ENCODE measurements at places on chromosomes 6 and 20.

GRCh38 chr20:50916257-50916656 lies 15.0 kb downstream of the ADNP start:
- DNase-seq: peak; percentile 14

- no peak for DNase-seq
These were observed 449.0 kb upstream of the CHD6 start for GRCh38 chr20:42067174-42067573.

DNA sequence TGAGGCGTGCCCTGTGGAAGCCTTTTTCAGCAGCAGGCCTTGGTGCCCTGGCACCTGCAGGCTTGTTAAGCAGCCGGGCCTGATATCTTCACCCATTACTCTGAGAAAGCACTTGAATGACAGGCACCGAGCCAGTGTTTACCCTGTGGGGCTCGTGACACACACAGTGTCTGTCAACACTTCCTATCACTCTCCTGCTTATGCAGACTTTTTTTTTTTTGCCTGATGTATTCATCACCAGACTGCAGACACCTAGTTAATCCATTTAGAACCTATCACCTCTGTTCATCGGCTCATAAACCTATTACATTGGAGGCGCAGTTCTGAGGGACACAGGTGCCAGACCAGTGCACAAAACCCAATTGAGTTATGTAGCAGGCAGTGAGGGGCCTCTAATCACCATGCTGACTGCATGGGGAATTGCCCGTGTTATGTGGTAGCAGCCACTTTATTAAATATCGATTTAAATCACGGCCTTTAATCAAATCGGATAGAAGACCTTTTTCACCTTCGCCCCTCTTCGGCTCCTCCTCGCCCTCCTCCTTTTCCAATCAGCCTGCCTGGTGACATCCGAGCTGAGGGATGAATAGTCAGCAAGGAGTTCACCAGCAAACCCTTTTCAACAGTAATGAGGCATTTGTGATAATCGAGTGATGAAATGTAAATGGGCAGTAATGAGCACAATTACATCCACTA lies 962.9 kb upstream of the SLC35B3 start:
- DNase-seq: no peak

GRCh38 chr6:67768972-67769371 lies 866.1 kb upstream of the ADGRB3 start:
- DNase-seq: no peak

DNA sequence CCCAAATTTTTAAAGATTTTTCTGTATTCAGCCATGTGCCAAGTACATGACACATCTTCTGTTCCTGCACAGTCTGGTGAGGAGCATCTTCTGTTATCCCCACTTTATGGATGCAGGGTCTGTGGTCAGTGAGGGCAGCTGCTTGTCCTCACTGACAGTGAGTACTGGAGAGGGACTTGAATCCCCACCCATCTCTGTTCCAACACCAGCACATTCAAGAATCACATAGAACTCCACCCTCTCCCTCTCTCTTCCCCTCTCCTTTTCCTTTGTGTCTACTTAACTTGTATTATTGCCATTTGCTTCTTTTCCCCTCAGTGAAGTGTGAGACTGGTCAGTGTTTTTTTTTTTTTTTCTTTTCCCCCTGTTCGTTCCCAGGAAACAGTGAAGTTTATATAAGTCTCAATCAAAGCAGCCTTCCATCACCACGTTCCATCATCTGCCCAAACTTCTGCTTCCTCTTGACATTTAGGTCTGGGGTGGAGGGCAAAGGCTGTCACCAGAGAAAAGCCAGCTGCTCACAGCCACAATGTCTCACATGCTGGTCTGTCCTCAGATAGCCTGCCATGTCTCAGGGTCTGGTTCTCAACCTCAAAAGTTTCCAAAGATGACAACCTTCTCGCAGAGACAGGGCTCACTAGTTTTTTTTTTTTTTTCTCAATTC lies 110.0 kb upstream of the SSTR4 start:
- no peak for DNase-seq

DNA sequence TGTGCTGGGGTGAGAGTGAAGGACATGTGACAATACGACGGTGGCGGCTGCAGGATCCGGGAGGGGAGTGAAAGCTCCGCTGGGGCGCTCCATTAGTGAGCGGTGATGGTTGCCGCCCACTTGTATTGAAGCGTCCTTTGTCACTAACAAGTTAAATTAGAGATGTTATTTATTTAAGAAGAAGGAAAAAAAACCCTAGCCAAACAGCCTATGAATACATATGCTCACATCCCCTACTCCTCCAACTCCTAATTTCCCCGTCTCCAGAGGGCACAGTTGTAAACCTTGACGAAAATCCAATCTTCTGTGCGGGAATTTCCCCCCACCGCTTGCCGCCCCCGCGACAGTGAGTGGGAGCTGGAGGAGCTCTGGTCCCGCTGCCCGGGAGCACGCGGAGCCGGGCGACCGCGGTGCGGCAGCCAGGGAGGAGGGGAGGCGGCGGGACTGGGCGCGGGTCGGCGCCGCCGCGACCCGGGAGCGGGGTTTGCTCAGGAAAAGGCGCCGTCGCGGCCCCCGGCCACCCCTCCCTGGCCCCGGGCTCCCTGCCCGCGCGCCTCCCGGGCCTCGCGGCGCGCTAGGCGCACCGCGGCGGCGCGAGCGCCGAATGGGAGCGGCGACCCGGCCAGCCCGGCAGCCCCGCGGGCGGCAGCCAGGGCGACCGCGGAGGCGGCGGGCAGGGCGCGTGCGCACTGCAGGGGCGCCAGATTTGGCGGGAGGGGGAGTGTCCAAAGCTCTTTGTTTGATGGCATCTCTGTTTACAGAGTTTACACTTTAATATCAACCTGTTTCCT lies at the start of gene MYB:
Gene MYB (plus strand): TSS at position 767 of the 791 bp plus-strand sequence. CDS start 206 bp downstream, outside the sequence.
- DNase-seq: peak; percentile 96

DNA sequence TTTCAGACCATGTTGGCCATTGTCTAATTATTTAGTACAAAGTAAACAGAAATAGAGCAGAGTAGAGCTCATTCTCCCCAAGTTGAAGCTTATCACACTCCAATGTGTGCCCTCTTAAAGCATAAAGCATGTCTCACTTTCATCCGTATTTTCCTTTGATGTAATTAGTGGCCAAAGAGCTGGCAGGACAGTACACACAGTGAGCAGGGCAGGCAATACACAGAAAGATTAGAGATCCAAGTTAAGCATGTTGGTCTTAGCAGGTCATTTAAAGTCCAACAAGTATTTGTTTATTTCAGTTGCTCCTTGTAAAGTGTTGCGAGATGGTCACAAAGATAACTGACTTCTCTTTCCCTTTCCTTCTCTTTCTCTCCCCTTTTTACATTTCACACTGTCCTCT lies 47.2 kb downstream of the RFX6 start:
- DNase-seq: no peak

DNA sequence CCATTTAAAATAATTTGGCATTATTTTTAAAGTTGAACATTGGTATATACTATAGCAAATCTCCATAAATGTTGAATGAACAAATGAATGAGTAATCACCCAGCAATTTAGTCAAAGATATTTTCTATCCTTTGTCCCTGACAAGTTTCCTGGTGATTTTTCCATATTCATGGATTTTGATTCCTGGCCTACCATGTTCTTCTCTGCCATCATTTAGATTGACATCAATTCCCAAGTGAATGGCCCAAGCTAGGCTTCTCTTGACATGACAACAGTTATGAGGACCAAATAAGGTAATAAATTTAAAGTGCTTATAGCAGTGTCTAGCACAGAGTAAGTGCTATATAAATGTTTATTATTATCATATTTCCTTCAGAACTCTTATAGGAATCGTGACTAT lies 120.1 kb upstream of the ADGRF1 start:
- DNase-seq: no peak

DNA sequence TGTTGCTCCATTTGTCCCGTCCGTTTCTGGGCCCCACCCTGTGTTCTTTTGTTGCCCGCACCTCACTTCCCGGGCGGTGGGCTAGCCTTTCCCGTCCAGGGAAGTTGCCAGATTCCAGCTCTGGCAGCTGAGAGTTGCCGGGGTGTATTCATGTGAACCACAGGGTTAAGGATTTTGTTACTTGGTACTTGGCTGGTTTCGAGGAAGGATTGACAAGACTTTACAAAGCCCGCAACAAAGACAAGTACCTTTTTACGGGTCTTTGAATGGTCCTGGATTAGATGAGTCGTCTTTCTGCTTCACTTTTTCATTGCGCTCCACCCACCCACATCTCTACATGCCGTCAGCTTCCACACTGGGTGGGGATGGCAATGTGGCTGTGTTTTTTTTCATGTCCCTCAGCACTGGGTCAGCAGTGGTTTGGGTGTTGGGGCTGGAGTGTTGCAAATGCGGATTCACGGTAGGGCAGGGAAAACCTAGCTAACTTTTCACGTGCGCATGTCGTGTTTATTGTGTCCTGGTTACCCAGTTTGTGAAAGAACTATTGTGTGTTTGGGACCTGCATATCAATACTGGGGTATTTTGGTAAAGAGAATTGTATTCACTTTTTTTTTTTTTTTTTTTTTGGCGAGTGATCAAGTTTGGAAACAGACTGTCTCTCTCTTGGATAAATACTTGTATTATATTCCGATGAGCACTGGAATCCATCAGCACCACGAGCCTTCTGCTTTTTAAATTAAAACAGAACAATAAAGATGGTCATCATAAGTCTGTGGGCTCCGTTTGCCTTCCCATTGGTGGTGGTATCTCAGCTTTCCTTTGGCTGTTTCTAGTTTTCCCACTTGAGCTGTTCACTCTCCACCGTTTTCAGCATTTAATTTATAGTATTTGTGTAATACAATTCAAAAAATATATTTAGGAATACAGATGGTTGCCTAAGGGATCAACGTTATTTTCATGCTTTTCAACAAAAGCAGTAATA lies 1.2 kb downstream of the DUSP22 start:
- DNase-seq: no peak

DNA sequence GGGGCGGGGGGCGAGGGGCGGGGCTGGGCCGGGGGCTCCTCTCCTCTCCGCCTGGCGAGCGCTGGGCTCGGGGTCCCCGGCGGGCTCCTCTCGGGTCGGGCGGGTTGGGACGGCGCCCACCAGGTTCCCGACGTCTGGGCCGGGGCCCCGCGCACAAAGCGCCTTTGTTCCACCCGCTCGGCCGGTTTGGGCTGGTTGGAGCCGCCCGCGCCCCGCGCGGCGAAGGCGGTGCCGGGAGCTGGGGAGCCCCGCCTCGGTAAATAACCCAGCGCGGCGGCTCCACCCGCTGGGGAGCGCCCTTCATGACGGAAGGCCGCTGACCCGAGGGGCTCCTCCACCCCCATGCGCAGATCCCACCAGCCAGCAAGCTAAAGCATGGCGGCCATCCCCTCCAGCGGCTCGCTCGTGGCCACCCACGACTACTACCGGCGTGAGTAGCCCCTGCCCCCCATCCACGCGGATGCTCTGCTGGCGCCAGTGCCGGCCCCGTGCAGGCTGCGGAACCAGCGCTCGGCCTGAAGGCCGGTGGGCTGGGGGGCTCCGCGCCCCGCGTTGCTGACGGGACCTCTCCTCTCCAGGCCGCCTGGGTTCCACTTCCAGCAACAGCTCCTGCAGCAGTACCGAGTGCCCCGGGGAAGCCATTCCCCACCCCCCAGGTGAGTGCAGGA lies 503 bp downstream of the PPDPF start:
- DNase-seq: peak; percentile 89

GRCh38 chr6:160750276-160750689 lies 48.2 kb downstream of the PLG start:
- DNase-seq: peak; percentile 25
